C1 segment of cervical spinal cord (tissue), 14 donors: ENCODE measurements at places on chromosomes 5 and 9.

DNA sequence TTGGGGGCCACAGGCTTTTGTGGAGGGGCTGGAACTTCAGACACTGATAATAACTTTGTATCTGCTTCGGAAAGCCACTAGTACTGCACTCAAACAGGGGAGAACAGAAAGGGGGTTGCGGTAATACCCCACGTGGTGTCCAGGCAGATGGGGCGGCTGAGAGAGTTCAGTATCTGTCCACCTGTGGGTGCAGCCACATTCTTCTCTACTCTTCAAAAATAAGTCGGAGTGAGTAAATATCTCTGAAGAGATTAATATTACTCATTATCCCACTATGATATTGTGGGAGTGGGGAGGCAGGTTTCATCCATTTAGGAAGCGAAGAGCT is 102.1 kb upstream of the SSBP2 start:
- no peak for DNase-seq

DNA sequence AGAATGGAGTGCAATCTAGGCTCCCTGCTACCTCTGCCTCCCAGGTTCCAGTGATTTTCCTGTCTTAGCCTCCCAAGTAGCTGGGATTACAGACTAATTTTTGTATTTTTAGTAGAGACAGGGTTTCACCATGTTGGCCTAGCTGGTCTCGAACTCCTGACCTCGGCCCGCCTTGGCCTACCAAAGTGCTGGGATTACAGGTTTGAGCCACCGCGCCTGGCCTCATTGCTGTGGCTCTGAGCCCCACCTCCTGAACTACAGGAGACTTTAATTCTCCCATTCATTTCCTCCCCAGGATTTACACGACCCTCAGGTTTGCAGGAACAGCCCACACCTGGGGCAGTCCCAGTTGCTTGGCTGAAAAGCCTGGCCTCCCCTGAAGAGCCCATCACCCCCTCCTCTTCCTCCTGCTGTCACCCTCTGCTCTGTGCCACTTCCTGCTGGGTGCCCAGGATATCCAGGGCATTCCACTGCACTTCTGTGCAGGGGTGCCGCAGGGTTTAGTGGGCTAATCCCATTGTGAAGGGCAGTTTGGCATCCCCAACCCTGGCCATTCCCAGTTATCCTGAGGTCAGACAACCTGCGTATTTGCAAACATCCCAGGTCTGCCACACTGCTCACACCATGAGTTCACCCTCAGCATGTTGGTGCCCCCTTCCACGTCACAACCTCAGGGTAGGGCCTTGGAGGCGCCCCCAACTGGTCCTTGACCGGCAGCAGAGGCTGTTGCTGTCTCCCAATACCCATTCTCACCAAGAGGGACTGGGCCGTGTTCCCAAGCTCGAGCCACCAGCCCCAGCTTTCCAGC is 265.0 kb upstream of the IRX4 start:
- no peak for DNase-seq

- DNase-seq, result no peak
These were observed 48.7 kb upstream of the POMT1 start for GRCh38 chr9:131454028-131454427.

DNA sequence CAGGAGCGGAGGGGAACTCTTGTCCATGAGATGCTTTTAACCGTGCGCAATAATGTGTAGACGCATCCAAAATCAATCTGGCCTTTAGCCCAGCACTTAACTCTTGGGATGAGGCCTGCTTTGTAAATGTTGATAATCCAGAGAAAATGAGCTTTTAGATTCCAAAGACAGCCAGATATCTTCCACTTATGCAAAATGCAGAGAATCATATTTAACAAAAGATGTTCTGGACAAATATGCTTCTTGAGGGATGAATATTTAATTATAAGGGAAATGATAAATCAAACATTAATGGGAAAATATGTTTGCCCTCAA is 5.6 kb downstream of the S1PR3 start:
- no peak for DNase-seq

- no peak for DNase-seq
These were observed 636.4 kb downstream of the PRELID2 start for GRCh38 chr5:145198525-145199260.

GRCh38 chr5:73630765-73631164 is 4.8 kb downstream of the ARHGEF28 start:
- DNase-seq, result no peak

- no peak for DNase-seq
These were observed 21.0 kb upstream of the PPP2CA start for GRCh38 chr5:134246771-134247427.

- no peak for DNase-seq
These were observed 33.9 kb downstream of the ACTBL2 start for GRCh38 chr5:57448751-57449150.

- DNase-seq, result no peak
These were observed 16.2 kb downstream of the ATPSCKMT start for GRCh38 chr5:10233505-10233904.

- no peak for DNase-seq
These were observed 148.0 kb downstream of the RORB start for GRCh38 chr9:74645007-74645639.

GRCh38 chr5:149273950-149274349 is 2.3 kb downstream of the AFAP1L1 start:
- DNase-seq, result no peak

- DNase-seq, result no peak
These were observed 972.4 kb upstream of the ACO1 start for GRCh38 chr9:31412081-31412480.

GRCh38 chr9:25025156-25025555 is 479.5 kb upstream of the IZUMO3 start:
- no peak for DNase-seq

GRCh38 chr5:137782984-137783536 is 28.9 kb upstream of the HNRNPA0 start:
- DNase-seq, result no peak

- no peak for DNase-seq
These were observed 260.0 kb downstream of the TRPM3 start for GRCh38 chr9:70861376-70861775.

- DNase-seq, result no peak
These were observed 11.8 kb downstream of the SLC12A7 start for GRCh38 chr5:1099926-1100663.

GRCh38 chr9:114546851-114547250 is 40.7 kb upstream of the ATP6V1G1 start:
- DNase-seq, result no peak
